ENCODE measurements at places on chromosomes 3 and 15.
A peak's percentile ranks its signal among the peaks of the same experiment; 100 is the strongest.

- no peak for DNase-seq
Observed at GRCh38 chr3:45640724-45641361, 46.3 kb downstream of the LIMD1 start.

DNA sequence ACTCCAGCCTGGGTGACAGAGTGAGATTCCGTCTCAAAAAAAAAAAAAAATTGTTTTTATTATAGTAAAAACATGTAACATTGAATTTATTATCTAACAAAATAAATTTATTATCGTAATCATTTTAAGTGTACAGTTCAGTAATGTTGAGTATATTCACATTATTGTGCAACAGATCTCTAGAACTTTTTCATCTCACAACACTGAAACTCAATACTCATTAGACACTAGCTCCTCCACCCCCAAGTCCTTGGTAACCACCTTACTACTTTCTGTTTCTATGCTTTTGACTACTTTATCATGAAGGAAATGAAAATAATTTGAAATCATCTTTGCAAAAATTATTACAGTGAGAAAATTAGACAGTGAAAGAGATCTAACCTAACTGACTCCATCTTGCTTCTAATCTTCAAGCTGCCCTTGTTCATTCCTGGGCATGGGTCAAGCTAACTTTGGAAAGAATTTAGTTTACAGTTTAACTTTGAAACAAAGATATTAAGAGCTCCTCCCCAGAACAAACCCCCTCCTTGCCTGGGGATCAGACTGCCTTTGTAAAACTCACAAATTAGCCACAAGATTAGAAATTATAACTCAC, 15.0 kb upstream of the FYCO1 start:
- no peak for DNase-seq

GRCh38 chr3:187976365-187976900, 177.5 kb upstream of the LPP start:
- DNase-seq = peak; percentile 27

GRCh38 chr3:72290859-72291638, 506.1 kb upstream of the PROK2 start:
- DNase-seq = no peak

DNA sequence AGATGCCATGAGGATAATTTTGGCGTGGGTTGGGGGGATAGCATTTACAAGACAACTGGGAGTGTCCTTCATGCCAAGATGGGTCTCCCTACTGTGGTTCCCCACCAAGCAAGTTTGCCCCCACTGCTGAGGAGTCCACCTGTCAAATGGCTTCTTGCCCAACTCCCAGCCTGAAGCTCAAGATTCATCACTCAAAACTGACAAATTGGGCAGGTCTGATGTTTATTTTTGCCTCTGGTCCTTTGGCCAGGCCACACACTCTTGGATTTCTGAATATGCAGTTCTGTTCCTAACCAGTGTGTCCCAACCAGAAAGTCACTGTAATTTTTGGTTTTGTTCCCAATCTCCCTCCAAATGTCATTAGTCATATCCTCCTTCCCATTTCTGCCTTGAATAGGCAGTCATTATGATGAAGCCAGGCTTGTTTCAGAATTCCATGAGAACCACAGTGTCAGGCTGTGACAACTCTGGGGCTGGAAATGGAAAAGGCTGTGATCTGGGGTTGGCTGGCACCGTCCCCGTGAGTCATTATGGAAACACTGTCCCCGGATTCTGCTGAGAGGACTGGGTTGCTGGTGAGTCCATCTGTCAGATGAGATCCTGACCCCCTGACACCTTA, 29.3 kb upstream of the MEF2A start:
- DNase-seq = no peak

- DNase-seq = no peak
Observed at GRCh38 chr3:153840487-153840886, 280.7 kb upstream of the ARHGEF26 start.

- DNase-seq = no peak
Observed at GRCh38 chr3:70049761-70050160, 50.2 kb downstream of the SAMMSON start.

DNA sequence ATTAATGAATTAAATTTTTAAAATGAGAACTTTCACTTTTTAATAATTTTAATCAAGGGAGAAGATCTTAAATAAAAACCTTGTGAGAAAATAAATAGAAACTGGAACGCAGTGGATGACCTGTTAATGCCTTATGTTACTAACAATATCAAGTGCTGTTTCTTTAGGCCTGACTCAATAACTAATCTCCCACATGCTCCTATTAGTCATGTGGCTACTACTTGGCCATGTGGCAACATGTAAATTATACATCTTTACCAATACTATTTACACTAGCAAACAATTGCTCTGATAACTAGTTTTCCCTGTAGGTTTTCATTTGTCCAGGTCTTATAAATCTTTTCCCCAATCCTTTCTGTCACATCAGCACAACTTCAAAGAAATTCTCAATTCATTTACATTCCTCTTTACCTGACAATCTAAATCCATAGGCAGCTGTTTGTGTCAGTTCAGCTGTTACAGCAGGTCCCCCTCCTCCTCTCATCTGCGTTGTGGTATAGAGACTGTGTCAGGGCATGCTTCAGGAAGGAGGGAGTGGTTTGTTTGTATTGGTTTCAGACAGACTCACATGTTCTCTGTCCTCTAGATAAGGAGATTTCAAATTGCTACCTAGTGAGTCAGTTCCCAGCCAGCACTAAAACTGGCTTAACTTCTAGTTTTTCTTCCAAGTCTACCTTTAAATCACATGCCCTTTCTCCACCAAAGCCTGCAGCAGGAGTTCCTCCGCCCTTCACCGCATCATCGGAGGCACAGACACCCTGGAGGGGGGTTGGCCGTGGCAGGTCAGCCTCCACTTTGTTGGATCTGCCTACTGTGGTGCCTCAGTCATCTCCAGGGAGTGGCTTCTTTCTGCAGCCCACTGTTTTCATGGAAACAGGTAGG, 11.3 kb upstream of the C3orf52 start:
- DNase-seq = no peak

DNA sequence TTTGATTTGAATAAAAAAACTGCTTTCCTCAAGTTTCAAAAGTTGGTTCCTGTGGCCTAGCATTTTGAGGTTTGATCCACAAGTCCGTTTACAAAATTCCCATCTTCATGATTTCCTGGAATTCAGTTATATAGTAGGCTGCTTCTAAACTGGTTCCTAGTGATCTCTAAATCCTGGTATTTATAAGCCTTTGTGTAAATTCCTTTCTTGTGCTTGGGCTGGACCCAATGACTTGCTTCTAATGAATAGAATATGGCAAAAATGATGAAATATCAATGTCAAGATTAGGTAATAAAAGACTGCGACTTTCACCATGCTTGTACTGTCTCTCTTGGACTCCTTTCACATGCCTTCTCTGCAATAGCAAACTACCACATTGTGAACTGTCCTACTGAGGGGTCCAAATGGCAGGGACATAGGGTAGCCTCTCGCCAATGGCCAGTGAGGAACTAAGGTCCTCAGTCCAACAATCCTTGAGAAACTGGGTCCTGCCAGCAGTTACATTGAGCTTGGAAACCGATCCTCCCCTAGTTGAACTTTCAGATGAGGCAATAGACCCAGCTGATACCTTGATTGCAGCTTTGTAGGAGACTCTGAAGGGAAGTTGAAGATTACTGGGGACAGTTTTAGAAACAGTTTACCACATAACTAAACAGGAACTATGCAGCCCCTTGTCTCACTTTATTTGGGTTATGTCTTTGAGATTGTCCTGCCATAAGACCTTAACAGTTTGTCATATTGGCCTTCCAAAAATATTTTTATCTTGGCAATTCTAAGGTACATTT, 303.9 kb upstream of the TBC1D5 start:
- no peak for DNase-seq

- DNase-seq = no peak
Observed at GRCh38 chr3:27596334-27596841, 112.2 kb upstream of the SLC4A7 start.

DNA sequence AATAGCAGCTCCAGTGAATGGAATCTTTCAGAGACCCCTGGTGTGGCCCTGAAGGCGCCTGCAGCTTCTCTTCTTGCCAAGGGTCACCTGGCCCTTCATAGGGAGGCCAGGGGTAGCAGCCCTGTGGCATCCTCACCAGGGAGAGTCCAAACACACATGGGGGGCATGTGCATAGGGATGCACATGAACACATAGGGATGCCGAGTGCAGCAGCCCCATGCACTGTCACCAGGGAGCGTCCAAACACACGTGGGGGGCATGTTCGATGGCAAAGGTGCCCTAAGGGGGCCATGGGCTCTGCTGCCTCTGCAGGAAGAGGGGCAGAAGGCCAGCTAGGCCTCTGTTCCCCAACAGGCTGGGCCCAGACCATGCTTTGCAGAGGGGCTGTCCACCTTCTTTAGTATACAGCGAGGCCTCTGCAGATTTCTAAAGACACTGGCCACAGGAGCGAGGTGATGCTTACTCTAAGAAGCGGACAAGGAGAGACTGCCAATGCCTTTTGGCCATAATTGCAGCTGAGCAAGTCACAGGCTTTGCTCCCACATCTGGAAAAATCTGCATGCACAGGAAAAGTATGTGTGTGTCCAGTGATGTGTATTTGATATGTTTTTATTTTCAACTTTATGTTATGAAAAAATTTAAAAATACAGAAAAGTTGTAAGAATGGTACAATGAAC, 21.0 kb downstream of the ANAPC13 start:
- no peak for DNase-seq

DNA sequence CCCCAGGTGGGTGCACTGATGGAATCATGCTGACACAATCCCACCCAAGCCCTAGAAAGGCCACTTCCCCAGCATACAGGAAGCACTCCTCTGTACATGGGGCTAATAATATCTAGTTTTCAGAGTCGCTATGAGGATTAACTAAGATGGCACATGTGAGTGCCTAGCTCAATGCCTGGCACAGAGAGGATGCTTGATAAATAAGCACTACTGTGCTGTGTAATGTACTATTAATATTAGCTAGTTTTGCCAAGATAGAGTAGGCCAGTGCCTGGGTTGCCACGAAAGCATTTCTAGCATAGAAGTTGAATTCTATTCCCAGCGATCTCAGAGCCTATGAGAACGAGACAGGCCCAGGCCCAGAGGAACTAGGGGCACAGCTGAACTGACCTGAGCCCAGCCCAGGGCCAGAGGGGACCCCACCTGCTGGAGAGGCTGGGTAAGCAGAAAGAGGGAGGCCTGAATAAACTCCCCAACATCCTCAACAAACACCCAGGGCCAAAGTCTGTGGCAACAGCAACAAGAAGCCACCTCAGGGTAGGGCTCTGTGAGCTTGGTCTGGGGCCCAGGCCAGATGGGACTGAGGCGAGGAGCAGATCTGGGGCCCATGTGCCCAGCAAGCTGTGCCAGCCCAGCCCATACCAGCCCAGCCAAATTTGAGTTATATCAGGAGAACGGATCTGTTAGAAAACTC, 7.6 kb upstream of the SEMA7A start:
- no peak for DNase-seq

- peak; percentile 96 for DNase-seq
Observed at GRCh38 chr3:120093911-120094775, at the start of gene GSK3B. GSK3B (minus strand) TSS chr3:120094447; CDS start chr3:120093434, 1,013 bp downstream.

DNA sequence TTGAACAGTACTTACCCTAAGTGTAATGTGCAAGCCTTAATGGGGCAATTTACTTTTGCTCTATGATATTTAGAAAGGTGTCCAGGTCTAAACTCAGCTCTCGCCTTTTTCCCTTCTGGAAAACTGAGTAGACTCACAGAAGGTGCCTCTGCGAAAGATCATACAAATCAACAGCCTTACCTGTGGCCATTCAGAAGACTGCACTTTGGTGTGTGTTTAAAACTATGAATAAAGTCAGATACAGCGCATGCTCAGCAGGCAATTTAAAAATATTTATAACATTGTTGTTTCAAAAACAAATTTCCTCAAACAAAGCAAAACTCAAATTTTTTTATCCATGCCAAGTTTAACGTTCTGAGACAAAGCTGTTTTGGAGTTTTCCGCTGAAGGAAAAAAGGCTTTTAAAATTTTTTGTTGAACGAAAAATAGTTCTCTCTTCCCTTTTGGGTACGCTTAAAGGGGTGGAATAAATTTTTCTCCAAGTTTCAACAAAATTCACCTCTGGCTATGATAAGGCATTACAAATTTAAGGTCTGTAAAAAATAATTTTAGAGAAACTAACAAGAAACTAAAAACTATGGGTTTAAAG, 156.3 kb downstream of the TIGIT start:
- no peak for DNase-seq

DNA sequence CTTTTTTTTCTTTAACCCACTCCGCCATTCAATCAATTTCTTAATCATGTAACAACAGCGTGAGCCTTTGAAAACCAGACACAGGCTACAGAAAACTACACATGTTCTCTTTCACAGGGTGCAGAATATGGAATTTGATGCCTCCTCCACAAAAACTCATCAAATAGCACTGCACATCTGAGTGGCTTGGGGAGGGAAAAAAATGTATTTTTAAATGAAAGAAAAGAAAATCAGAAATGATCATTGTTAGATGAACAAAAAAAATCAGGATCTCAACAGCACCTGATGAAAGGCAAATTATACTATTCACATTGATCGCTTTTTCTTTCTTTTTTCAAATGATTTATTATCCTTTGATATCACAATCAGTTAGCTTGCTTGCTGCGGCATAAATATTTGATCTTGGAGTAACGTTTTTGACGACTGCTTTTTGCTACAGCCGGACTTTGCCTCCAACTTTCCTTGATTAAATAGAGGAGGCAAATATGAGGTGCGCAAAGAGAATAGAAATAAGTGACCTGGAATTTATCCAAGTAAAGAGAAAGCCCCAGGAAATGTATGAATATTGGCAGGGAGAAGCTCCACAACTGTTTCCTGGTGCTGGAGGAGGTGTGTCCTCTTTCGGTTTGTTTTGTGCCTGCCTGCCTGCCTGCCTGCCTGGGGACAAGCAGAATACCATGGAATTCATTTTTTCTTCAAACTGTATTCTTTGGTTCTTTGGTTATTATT, 63.1 kb downstream of the EDEM1 start:
- no peak for DNase-seq
